Astrocyte of the hippocampus (primary cell): ENCODE measurements at places on chromosomes 6 and 20.

- peak; percentile 71 for DNase-seq
Measured at GRCh38 chr6:31663961-31664789, 622 bp downstream of the GPANK1 start.

GRCh38 chr6:144935661-144936060 lies 650.5 kb downstream of the UTRN start:
- no peak for DNase-seq

- no peak for DNase-seq
Measured at GRCh38 chr20:32244150-32244823, 33.2 kb upstream of the KIF3B start.

GRCh38 chr6:126650931-126651330 lies 311.0 kb downstream of the CENPW start:
- DNase-seq = peak; percentile 12

DNA sequence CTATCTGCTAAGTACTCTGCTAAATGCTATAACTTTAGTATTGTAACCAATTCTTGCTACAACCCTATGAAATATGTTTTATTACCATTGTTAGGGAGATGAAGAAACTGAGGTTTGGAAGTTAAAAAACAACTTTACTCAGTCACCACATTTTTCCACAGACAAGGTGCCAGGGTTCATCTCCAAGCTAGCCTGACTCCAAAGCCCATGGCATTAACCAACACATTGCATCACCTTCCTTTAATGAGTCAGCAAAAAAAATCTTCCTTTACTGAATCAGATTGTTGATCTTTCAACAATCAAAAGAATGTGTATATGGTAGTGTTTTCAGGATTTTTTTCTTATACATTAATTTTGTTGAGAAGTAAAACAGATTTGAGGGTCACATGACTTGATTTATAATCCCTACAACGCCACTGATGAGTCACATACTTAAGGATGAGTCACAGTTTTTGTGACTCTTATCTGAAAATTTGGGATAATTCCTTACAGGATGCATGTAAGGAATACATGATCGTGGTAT lies 41.5 kb downstream of the MAN1A1 start:
- DNase-seq = peak; percentile 59
